A549 treated with Mapracorat at 1 μM for 4 hours (cell line): ENCODE measurements at places on chromosomes 11 and 22. TPM values are rescaled to one million over a fixed set of nuclear protein-coding genes. Genes with fewer than 3 reads are reported as not detected.

NOX4 gene
- total RNA-seq = not detected in 5 replicates

ARHGAP42 gene
- total RNA-seq = 4.3 to 5.6 TPM (median 5.1 TPM) in 5 replicates

FOXRED1 gene
- total RNA-seq = 20.7 to 24.0 TPM (median 23.1 TPM) in 5 replicates

SC5D gene
- 8.4 to 10.5 TPM (median 9.3 TPM) in 5 replicates for total RNA-seq
